Fibroblast of skin of scalp (primary cell): ENCODE measurements at places on chromosomes 5 and 9.
A peak's percentile ranks its signal among the peaks of the same experiment; 100 is the strongest.

GRCh38 chr9:36045610-36046009 lies 8.9 kb downstream of the RECK start:
- DNase-seq: peak; percentile 39

- DNase-seq: no peak
Measured at GRCh38 chr5:116424951-116425350, 149.7 kb downstream of the SEMA6A start.

DNA sequence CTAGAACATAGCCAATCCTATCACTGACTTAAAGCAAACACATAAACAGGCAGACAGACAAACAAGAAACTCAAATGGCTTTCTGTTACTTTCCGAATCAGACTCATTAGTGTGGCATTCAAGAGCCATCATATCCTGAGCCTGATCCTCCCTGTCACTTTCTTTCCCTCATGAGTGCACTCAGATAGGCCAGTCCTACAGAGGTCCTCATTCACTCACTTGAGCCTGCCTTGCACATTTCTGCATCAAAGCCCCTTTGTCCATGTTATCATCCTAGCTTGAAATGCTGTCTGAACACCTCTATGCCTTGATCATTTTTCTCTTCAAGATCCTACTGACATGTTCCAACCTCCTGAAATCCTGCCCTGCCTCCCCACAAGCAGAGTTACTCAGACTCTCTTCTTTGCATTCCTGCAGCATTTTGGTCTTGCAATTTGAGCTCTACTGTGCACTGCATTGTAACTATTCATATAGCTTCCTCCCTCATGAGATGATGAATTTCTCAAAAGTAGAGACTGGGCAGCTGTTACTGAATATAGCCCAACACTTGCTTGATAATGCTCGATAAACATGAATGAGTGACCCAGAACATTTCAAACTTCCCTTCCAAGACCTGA lies 126.9 kb downstream of the PALM2AKAP2 start:
- peak; percentile 71 for DNase-seq

GRCh38 chr9:126505697-126506346 lies 107.9 kb upstream of the LMX1B start:
- no peak for DNase-seq

- peak; percentile 51 for DNase-seq
Measured at GRCh38 chr5:43033841-43034590, 6.1 kb downstream of the ANXA2R start.
